Coronary artery (tissue), 2 donors: ENCODE measurements at places on chromosomes 7 and 10.

DNA sequence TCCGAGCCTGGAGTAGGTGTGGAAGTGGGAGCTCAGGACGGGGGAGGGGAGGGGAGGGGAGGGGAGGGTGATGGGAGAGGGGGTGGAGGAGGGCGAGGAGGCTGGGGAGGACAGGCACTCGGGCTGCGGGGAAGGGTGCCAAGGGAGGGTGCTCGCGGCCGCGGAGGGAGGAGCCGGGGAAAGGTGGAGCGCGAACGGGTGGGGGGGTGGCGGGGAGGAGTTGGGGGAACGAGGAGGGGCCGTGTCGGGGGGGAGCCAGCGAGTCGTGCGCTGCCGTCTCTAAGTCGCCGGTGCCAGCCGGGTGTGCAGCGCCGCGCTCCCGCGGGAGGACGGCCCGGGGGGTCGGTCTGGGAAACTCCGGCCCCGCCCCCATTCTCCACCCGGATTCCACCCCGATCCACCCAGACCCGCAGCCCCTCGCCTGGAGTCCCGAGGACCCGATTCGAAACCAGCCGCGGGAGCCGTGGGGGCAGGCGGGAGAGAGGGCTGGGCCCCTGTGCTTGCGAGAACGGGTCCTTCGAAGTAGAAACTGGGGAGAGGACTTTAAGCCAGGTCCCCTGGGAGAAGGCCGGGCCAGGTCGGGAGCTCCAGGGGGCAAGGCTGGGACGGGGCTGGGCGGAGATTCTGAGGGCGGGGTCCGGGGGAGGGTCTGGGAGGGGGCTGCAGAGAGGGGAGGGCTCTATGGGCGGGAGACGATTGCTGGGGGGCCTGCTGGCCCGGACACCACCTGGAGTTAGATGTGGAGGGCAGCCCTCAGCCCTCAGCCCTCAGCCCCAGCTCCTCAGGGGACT is at the start of gene ZNF467:
Gene ZNF467 (minus strand): TSS at position 143 of the 791 bp plus-strand sequence. CDS start 2,556 bp downstream, outside the sequence.
- no peak for DNase-seq

GRCh38 chr7:90850066-90850465 is 253.9 kb downstream of the CDK14 start:
- DNase-seq: no peak

GRCh38 chr10:80144696-80145131 is 12.2 kb downstream of the PLAC9 start:
- DNase-seq: no peak

DNA sequence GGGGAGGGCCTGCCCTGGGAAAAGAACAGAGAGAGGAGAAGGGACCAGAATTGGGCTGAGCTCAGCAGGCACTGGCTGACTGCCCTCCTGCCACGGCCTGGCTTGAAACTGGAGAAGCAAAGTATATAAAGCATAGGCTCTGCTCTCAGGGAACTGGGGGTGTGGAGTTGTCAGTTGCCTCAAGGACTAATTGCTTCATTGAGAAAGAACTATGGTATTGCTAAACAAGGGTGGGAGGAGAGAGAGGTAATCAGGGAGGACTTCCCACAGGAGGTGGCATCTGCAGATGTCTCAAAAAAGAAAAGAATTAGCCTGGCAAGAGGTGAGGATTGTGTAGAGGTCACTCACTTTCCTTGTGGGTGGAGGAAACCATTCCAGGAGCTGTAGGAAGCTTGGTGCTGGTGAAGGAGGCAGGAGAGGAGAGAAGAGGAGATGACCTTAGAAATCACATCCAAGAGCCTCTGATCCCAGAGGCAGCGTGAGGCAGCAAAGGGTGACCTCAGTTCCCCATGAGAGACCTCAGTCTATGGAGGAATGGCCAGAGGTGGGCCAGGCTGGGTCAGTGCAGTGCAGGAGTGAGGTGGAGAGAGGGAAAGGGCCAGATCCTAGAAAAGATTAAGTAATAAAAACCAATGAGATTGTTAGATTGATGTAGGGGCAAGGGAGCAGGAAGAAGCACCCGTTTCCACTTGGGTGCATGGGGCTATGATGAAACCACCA is 2.4 kb downstream of the PILRB start:
- DNase-seq: no peak

DNA sequence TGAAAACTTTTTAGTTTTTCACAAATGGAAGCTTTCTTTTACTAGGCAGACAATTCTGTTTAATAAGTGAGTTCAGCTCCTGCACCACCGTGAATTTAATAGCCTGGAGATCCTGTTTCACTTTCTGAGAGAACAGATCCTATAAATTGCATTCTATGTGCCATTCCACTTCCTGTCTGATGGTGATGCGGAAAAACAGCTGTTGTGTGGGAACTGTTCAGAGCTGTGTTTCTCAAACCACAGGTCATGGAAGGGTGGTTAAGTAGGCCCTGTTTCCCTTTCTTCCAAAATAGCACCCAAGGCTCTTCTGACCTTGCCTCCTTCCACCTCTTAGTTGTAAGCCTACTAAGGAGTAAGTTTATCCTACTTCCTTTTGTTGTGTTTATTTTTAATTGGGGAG is 97.2 kb upstream of the DKK1 start:
- DNase-seq: no peak

GRCh38 chr10:68721673-68722335 is 765 bp downstream of the CCAR1 start:
- no peak for DNase-seq

GRCh38 chr10:24916365-24916764 is 36.0 kb downstream of the PRTFDC1 start:
- no peak for DNase-seq

- DNase-seq: no peak
These were observed 655.6 kb downstream of the LRMDA start for GRCh38 chr10:76086761-76087639.

GRCh38 chr10:26448706-26449435 is 10.7 kb downstream of the APBB1IP start:
- DNase-seq: no peak

- no peak for DNase-seq
These were observed 39.3 kb downstream of the HBP1 start for GRCh38 chr7:107208024-107208521.

DNA sequence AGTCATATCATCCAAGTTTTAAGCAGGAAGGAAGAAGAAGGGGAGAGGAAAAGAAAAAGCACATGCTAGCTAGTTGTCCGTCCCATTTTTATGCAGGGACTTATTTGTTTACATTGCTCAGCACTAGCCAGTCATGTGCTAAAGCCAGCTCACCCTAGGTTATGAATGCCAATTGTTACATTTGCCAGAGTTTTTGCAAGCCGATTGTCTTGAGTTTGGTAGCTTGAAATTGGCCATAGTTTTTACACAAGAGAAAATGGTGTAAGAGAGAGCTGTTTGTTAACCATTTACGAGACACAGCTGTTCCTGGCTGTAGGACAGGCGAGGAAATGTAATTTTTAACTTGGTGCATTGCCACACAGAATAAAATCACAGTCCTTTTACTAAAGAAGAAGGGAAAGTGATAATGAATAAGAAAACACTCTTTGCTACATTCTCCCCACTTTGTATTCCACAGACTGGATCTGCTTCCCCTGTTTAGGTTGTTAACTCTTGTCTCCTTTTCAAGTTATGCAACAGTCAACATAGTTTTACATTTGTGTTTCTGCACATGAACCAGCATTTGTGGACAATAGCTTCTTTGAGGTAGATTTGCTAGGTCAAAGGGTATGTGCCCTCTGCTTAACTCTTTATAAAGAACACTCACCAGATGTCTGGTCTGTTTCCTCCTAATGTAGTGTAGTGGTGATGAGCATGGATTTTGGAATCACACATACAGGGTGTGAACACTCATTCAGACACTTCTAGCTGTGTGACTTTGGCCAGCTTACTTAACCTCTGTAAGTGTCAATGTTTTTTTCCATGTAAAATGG is 357.2 kb downstream of the LRMDA start:
- no peak for DNase-seq

- no peak for DNase-seq
These were observed 192.2 kb downstream of the NXPH1 start for GRCh38 chr7:8625612-8626011.

GRCh38 chr7:113610572-113610971 is 308.2 kb downstream of the PPP1R3A start:
- no peak for DNase-seq

- no peak for DNase-seq
These were observed 27.1 kb downstream of the RASGEF1A start for GRCh38 chr10:43239756-43240155.

GRCh38 chr7:25402532-25402931 is 174.2 kb upstream of the NPVF start:
- DNase-seq: no peak

DNA sequence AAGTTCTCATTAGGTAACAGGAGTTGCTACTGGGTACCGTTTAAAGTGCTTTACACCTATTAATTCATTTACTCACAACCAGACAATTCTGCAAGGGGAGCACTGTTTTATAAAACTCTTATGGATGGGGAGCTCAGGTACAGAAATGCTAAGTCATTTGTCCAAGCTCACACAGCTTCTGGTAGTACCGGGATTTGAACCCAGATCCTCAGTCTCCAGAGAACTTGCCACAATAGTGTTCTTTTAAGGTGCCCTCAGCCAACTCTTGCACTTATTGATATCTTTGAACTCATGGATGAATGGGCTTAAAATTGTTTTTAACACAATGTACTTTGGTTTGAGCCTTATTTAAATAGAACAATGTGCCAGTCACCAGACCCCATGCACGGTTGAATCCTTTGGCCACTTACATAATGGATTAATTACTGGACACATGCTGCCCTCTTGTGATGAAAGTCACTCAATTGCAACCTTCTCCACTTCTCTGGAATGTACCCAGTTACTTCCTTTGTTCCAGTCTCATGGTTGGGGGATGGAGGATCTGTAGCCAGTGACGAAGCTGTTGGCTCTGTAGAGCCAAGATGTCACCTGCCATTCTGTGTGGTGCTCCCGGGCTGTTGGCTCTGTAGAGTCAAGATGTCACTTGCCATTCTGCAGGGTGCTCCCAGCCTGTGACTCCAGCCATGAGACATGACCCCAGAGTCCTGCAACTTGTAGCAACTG is 65.6 kb downstream of the NOD1 start:
- no peak for DNase-seq

- DNase-seq: no peak
These were observed 289.7 kb upstream of the TMEM229A start for GRCh38 chr7:124322561-124322960.

DNA sequence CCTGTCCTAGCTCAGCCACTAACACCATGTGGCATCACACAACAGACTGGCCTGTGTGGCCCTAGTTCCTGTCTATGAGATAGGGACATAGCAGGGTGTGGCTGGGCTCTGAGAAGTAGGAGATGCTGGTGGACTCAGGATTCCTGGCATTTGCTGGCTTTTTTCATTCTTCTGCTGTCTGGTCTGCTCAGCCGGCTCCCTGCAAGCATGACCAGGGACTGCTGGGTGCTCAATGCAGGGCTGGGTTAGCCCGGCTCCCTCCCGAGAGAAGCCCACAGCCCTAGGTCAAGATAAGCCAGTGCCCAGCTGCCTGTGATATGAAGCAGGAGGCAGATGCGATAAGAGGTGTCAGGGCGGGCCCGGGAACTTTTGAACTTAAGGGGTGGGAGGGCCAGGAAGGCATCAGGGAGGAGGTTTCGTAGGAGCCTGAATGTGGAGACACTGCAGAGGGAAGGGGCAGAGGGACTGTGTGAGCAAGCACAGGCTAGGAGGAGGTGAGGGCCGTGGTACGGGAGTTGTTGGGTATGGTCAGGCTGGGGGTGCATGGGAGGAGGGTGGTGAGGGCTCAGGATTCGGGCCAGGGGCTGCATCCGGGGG is 3.5 kb downstream of the AQP1 start:
- no peak for DNase-seq

- no peak for DNase-seq
These were observed 44.0 kb downstream of the SEM1 start for GRCh38 chr7:96665689-96666088.
